ENCODE measurements at places on chromosomes 4 and X.

- DNase-seq, result no peak
Measured at GRCh38 chr4:178271386-178271785, 829.1 kb upstream of the AGA start.

- DNase-seq, result peak; percentile 50
Measured at GRCh38 chr4:1246111-1246881, 2.6 kb downstream of the CTBP1 start.

DNA sequence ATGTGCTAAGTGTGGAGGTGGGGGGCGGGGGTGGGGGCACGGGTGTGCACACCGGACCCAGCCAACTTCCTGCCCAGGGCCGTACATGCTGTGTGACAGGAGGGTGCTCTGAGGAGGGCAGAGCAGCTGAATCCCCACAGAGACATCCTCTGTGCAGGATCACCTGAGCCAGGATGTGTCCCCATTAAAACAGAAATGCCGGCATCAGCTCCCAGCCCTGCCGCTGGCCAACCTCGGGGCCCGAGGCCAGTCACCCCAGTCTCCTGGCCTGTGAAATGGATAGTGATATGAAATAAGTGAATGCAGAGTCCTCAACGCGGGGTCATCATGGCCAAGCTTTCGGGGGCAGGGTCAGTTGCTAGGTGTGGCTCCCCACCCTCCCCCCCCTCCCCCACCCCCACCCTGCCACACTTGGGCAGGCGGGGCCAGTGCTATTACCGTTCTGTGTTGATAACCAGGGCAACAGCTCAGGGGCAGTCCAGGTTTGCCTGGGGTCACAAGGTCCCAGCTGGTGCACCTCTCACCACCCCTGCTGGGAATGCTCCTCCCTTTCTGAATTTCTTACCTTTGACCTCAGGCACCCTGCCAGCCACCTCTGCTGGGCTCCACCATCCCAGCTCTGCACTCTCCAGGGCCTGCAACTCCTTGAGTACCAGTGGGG is 227.2 kb upstream of the PSAPL1 start:
- DNase-seq, result no peak

GRCh38 chr4:158870282-158870625 is 101.4 kb downstream of the FNIP2 start:
- no peak for DNase-seq

DNA sequence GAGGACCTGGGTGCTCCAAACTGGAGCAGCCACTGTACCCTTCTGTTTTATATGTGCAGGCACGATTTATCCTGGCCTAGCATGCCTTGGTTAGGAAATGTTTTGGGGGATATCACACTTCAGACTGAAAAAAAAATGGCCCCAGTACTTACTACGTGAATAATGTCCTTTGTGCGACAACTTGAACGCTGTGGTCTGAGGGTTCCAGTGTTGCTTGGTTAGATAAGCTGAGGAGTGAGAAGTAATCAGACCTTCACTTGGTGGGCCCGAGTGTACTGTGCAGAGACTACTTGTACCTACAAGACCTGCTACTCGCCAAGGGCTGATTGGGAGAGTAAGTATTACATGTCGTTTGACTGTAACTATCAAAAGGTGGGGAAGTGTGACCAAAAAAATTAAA is 678 bp downstream of the DNAAF6 start:
- no peak for DNase-seq

DNA sequence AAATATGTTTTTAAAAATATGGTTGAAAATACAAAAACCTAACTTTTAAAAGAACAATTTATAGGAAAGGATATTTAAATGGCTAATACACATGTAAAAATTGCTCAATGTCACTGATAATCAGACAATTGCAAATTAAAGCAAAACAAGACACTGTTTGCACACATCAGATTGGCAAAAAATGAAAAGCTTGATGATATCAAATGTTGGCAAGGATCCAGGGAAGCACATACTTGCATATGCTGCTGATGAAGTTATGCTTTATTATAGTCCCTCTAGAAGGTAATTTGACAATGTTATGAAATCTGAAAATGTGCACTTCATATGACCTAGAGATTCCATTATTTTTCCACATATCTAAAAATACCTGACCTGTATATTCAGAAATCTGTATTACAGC is 45.7 kb upstream of the EPGN start:
- DNase-seq, result peak; percentile 1

DNA sequence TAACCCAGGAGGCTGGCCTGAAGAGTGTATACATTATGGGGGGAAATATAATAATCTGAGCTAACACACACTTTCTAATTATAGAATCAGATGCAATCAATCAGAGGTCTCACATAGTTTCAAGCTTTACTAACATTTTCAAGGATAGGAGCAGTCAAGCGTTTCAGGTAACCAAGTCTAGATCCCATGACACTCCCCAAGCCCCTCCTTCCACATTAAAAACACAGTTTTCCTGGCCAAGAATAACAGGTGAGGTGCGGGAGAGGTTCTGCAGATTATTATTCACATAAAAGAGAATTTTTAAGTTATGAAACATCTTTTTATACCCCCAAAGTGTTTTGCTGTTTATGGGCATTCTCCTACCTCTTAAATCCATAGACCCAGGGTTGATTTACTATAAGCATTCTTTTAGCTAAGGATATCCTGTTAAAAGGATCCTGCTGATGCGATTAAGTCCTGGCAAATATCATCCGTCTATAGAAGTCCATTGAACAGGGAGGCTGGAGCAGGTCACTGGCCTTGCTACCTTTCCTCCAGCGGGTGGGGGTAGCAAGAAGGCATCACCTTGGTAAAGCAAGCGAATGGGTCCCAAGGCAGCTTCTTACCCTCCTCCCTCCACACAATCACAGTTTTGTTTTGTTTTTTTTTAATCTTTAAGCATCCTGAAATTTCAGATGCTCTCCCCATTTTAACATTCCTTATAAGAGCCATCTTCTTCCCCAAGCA is 104.7 kb upstream of the GPM6A start:
- no peak for DNase-seq

GRCh38 chr4:145805490-145805889 is 125.5 kb downstream of the C4orf51 start:
- no peak for DNase-seq

DNA sequence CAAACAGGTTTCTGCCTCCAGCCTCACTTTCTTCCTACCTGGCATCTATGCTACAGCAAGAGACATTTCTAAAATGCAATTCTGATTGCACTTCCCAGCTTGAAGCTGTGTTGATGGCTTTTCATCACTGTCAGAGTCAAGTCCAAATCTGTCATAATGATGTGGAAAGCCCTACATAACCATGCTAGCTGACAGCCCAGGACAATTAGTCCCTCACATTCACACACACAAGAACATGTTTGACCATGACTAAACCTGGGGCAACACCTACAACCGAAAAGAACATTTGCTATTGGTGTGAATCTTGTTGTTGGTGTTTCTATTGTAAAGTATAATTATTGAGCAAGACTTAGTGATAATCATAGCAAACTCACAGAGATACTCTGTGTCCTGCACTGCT is 58.2 kb downstream of the PPM1K start:
- DNase-seq, result no peak

- no peak for DNase-seq
Measured at GRCh38 chr4:165748321-165748720, 124.7 kb upstream of the TLL1 start.

DNA sequence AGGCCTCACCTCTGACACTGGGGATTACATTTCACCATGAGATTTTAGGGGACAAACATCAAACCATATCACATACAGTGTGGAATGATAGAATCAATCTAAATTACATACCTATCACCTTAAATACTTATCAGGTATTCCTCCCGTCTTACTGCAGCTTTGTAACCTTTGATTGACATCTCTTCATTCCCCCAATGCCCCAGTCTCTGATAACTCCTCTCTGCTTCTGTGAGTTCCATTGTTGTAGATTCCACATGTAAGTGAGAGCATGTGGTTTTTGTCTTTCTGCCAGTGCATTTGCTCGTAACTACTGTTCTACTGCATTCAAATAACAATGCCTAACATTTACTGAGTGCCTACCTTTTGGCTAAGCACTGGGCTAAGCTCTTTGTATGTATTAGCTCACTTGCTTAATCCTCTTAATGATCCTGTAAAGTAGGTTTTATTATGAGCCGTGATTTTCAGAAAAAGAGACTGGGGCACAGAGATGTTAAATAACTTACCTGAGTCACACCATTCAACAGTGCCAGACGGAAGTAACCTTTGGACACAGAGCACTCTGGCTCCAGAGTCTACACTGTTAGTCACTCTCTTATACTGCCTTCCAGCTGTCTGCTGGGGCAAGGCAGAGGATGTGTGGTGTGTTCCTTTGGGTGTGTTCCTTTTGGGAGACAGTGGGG is 63.7 kb upstream of the ESX1 start:
- DNase-seq, result no peak

DNA sequence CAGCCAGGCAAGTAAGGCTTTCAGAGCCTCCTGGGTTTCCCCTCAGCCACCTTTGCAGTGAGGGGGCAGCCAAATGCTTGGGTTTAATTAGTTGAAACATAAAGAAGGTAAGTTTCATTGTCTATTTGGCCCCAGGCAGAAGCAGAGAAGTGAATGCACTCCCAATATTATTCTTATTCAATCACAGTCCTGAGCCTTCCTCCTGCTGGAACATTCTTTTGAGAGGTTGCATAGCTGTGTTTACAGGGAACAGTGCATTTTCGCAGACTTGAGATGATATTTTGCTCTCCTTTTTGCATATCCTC is 13.9 kb downstream of the SLC2A9 start:
- no peak for DNase-seq

DNA sequence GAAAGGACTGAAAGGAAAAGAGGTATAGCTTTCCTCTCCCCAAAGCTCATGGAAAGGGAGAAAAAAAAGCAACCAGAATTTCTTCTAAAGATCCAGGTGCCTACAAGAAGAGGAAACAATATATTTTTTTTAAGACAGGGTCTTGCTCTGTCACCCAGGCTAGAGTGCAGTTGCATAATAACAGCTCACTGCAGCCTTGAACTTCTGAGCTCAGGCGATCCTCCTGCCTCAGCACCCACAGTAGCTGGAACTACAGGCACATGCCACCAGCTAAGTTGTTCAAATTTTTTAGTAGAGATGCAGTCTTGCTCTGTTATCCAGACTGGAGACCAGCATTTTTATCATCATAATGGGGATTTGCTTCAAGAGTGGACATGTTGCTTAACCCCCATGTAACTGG is 30.5 kb upstream of the BBS12 start:
- no peak for DNase-seq

Measured in cerebellar cortex (tissue), 1 donor.